Mesendoderm (in vitro differentiated cells): ENCODE measurements at places on chromosomes 4 and X.

DNA sequence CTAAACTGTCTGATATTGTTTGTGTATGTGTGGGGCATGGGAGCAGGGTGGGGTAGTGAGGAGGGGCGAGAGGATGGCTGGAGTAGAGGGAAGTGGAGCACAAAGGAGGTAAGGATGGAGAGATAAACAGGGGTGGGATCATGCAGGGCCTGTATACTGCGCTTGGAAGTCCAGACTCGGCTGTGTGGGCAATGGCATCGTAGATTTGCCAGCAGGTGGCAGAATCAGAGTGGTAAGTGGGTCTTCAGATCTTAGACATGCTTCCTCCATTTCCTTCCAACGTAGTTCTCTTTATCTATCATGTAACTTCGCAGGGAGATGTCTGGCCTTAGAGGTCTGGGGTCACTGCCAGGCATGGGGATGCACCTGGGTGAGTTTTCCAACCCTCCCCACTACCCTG is 155.5 kb downstream of the PDGFRA start:
- peak; percentile 33 for DNase-seq

GRCh38 chr4:111650146-111650545 is 495.1 kb upstream of the FAM241A start:
- DNase-seq, result peak; percentile 76

GRCh38 chr4:5030221-5030620 is 11.0 kb upstream of the CYTL1 start:
- no peak for DNase-seq

- no peak for DNase-seq
These were observed 12.2 kb upstream of the TNIP3 start for GRCh38 chr4:121176082-121176934.

- peak; percentile 92 for DNase-seq
These were observed at the start of gene GRID2 for GRCh38 chr4:92303621-92304027. Gene GRID2 (plus strand): TSS chr4:92303966.
